Psoas muscle (tissue), 8 donors: ENCODE measurements at places on chromosomes 13 and 19. TPM values are rescaled to one million over a fixed set of nuclear protein-coding genes. Genes with fewer than 3 reads are reported as not detected.

DNA sequence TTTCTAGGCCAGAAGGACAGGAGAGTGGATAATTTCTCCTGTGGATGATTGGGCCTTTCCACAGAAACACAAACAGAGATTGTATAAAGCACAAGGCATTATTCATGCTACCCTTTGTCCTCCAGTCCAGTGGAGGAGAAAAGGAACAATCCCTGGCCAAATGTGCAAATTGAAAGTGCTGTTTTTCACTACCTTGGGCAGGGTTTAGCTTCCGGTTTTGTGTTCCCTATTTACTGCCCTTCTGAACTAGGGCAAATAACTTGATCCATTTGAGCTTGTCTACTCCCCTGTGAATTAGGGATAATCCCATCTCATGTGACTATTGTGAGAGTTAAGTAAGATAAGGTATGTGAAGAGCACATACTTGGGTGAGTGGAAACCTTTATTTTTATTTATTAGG is 13.3 kb downstream of the PDX1 start:
- no peak for DNase-seq

The ZNF100 gene
- total RNA-seq: 6.0 TPM

- DNase-seq: no peak
Measured at GRCh38 chr19:7819337-7819736, 10.7 kb upstream of the EVI5L start.

The ABHD13 gene
- total RNA-seq: 4.2 TPM

DNA sequence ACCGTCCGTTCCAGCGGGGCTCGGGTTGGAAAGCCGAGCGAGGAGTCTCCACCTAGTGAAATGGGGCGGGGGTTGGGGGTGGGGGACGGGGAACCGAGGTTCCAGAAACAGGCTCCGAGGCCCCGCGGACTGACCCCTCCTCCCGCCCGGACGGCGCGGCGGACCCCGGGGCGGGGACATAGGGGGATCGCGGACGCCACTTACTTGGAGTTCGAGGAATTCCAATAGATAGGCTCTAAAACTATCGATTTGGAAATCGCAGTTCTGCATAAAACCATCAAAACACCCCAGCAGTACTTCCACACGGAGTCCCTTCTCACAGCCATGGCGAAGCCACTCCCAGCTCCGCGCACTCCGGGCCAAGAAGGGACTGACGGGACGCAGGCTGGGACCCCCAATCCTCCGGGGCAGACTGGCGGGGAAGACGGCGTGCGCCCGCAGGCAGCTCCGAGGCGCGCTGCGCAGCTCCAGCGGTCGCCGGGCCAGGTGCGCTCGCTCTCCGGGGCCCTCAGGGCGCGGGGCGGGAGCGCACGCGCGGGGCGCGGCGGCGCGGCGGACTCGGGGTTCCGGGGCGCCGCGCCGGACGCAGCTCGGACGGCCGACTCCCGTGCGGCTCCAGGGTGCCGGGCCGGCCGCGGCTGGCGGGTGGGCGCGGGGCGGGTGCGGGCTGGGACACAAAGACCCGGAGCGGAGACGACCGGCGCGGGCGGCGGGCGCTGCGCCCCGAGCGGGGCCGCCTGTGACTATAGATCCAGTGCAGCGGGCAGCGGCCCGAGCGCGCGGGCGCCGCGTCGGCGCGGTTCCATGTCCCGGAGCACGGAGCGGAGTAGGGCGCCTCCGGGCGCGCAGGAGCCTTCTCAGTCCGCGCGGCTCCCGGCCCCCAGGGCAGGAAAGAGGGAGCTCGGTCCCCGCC is 567 bp downstream of the EFNB2 start:
- DNase-seq: peak; percentile 72

The ZNF534 gene
- total RNA-seq: not detected

The PALM3 gene
- not detected for total RNA-seq

DNA sequence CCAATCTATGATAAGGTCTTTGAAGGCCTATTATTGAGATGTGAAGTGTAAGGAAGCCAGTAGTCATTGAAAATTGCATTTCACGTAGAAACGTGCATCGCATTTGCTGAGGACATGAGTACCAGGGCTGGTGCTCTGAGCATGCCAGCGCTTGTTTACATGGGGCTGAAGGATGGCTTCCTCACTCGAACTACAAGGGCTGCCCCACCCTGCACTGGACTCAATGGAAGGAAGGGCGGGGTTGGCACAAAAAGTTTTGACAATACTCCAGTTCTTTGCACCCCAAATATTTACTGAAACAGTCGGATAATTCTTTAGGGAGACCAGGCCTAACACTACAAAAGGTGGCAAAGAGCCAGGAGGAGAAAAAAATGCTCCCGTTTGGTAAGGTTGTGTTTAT is 28.9 kb upstream of the MED4 start:
- DNase-seq: no peak

The ZNF792 gene
- total RNA-seq: 1.5 TPM

- no peak for DNase-seq
Measured at GRCh38 chr19:12665281-12665573, 1.3 kb downstream of the MAN2B1 start.

- no peak for DNase-seq
Measured at GRCh38 chr19:33997690-33998089, 174.6 kb upstream of the LSM14A start.

The IGLON5 gene
- 0.10 TPM for total RNA-seq

The CACNG6 gene
- 18.4 TPM for total RNA-seq

DNA sequence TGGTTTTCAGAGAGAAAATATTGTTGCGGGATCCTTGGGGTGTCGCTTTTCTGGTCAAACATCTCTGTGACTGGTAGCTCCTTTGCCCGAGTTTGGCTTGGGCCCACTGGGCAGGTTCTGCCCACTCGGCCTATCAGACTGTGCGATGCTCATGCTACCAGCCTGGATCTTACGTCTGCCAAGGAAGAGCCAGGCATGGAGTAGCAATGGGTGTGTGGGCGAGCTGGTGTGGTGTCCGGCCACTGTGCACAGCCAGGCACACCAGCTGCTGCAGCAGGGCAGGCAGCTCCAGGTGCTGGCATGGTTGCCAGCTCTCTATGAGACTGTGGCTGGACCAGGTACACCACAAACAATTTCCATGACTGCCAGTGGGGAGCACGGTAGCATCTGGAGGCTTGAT is 1351.8 kb upstream of the PCDH20 start:
- no peak for DNase-seq

The SIGLECL1 gene
- not detected for total RNA-seq

- DNase-seq: no peak
Measured at GRCh38 chr19:44692379-44692721, 6.6 kb upstream of the CEACAM16 start.

GRCh38 chr13:43475140-43475539 is 311.6 kb downstream of the ENOX1 start:
- DNase-seq: no peak

- no peak for DNase-seq
Measured at GRCh38 chr13:99619207-99619606, 117.9 kb downstream of the TM9SF2 start.

GRCh38 chr13:46183018-46183946 is 1.3 kb upstream of the LCP1 start:
- DNase-seq: no peak

The ZNF728 gene
- 0.51 TPM for total RNA-seq

GRCh38 chr19:3931041-3931440 is 1.8 kb upstream of the NMRK2 start:
- DNase-seq: peak; percentile 64

DNA sequence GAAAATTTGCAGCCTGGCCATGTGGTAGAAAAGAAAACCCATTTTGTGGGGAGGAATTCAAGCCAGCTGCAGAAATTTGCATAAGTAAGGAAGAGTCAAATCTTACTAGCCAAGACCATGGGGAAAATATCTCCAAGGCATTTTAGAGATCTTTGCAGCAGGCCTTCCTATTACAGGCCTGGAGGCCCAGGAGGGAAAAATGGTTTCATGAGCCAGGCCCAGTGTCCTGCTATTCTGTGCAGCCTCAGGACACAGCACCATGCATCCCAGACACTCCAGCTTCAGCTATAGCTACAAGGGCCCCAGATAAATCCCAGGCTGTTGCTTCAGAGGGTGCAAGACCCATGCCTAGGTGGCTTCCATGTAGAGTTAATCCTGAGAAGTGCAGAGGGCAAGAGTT is 1590.1 kb upstream of the PRR20A start:
- no peak for DNase-seq

The ZNF560 gene
- total RNA-seq: not detected

GRCh38 chr19:44677019-44677811 is 5.9 kb downstream of the CEACAM19 start:
- DNase-seq: no peak

The PABPC3 gene
- total RNA-seq: not detected

GRCh38 chr19:36152019-36152351 is 262 bp downstream of the COX7A1 start:
- no peak for DNase-seq

GRCh38 chr13:71254384-71254783 is 612.6 kb downstream of the DACH1 start:
- no peak for DNase-seq

The GAPDHS gene
- not detected for total RNA-seq

DNA sequence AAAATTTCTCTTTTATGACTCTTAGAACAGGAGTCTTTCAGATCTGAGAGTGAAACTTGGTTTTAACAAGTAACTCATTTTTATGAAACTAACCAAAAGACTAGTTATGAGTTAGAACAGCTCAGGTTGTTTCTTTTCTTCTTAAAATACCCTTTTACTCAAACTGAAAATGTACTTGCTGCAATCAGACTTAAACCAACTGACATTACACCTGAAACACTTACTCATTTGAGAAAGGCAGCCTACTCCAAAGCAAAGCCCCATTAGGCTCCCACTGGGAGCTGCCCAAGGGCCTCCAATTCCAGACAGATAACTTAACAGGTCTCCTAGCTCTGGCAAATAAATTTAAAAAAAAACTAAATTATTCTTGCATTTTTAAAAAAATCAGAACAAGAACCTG is 3.6 kb downstream of the FOXO1 start:
- no peak for DNase-seq

DNA sequence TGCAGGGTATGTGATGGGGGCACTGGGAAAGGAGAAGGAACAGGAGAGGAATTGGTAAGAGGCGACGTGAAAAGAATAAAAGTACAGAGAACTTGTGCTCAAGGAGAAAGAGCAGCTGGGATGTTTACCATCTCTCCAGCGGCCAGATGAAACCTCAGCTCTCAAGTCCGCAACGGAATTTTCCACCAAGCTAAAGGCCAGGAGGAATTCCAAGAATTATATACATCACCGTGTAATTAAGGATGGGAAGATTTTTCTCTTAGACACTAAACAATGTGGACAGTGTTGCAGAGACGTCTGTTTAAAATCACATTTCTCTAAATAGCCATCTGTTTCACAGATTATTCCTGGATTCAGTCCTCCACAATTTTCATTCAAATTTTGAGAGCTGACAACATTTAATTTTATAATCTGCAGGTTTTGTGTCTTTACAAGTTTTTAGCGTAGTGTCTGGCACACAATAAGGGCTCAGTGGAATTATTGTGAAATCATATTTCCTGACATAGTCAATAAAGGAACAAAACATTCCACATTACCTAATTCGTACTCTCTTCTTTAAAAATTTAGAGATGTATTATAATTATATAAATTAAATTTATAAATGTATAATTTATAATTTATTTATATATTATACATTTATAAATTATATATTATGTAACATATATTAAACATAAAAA is 23.0 kb upstream of the USP29 start:
- DNase-seq: no peak

The OR7G3 gene
- total RNA-seq: not detected

- DNase-seq: no peak
Measured at GRCh38 chr13:31848621-31849020, 109.3 kb downstream of the RXFP2 start.

DNA sequence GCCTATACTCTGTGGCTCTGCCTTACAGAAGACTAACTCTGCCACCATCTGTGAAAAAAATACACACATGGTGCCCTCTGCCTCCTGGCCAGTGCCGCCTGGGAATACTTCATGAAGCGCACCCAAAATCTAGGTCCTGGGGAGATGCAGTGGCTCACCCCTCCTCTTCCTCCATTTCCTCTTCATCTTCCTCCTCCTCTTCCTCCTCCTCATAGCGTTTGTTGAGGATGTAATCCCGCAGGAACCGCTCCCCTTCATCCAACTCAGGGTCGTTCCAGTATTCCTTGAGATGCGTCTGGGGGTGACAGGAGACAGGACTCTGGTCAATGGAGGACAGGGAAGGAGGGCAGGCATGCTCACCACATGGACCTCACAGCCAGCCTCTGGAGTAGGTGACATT is 5.7 kb downstream of the KRI1 start:
- DNase-seq: no peak

The CNFN gene
- total RNA-seq: not detected

The APOC4 gene
- total RNA-seq: not detected

DNA sequence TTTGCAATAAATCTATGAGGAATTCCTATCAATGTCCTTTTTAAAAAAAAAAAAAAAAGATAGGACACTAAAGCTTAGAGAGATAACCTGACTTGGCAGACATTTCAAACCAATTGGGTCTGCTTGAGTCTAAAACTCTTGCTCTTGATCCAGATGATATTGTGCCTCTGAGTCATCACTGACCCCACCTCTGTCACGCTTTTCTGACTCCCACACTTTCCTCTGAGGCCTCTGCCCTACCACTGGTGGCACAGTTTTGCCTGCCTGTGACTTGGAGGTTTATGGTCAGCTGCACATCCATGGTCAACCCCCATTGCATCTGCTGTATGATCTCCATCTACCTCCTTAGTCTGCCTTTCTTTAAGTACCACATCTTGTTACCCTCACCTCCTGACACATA is 328.7 kb downstream of the SPRY2 start:
- DNase-seq: no peak

- no peak for DNase-seq
Measured at GRCh38 chr19:1470305-1471009, 8.6 kb downstream of the C19orf25 start.

The SCGB2B2 gene
- total RNA-seq: 0.21 TPM

The PSG11 gene
- total RNA-seq: not detected

GRCh38 chr13:95445131-95445530 is 107.4 kb upstream of the CLDN10 start:
- no peak for DNase-seq

The ZNF613 gene
- total RNA-seq: 2.4 TPM

DNA sequence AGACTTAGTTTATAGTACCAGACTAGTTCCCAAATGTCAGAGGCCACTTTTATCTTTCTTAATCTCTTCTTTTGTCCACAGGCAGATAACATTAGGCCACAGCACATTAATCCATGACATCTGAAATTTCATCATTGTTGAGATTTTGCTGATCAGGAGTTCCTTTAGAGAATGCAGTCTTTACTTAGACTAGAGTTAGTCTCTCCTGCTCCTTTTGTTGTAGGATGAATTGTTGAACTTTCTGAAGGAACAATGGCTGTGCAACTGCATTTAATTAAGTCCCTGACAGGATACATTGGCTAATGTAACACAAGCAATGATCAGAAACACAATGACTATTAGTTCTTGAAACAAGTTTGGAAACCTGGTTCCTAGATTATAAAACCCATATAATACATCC is 266.3 kb downstream of the PCDH20 start:
- DNase-seq: no peak

DNA sequence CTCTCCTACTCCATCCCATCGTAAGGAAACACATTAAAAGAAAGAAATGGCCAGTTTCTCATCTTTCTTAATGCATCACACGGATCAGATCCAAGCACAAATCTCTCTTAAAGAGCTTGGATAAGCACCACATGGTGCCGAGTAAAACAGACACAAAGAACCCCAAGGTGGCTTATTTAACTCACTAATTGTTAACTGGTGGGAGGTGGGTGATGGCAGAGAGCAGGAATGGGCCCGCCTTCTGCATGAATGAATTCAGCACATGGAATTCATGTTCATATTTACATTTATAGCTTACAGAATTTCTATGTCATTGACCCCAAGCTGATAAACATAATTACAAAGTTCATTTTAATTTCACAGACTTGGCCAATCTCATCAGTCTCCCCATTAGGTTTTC is 89.9 kb downstream of the MZT1 start:
- DNase-seq: no peak

The NALCN gene
- 0.46 TPM for total RNA-seq
